ENCODE measurements at places on chromosomes 1 and 21.
A peak's percentile ranks its signal among the peaks of the same experiment; 100 is the strongest.

GRCh38 chr1:177355575-177355974, 184.8 kb downstream of the BRINP2 start:
- DNase-seq, result no peak

DNA sequence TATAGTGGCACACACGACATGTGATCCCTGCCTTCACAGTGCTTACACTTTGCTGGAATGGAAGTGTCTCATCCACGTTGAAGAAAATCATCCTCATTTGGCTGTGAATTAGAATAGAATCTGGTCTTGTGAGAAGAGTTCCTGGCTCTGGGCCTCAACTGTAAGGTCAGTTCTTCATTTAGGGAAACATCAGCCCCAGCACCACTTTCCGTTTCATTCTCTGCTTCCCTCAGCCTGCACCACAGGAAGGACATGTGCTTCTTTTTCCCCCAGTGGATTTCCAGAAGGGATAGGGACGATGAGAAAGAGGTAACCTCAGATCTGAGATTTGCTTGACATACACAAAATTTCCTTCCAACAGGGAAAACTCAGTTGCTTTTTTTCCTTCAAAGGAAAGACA, 3.7 kb upstream of the ALX3 start:
- no peak for DNase-seq

DNA sequence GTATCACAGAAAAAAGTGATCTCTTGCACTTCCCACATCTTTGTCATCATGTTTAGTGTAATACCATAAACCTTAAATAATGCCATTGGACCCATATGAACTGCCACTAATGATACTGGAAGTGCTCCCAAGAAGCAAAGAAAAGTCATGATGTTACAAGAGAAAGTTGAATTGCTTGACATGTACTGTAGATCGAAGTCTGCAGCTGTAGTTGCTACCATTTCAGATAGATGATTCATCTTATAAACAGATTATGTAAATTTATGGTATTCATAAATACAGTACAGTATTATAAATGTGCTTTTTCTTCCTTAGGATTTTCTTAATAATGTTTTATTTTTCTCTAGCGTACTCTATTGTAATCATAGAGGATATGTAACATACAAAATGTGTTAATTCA, 30.1 kb upstream of the LAMC2 start:
- no peak for DNase-seq

- DNase-seq, result no peak
These were observed 72.8 kb upstream of the CD1D start for GRCh38 chr1:158107916-158108315.

DNA sequence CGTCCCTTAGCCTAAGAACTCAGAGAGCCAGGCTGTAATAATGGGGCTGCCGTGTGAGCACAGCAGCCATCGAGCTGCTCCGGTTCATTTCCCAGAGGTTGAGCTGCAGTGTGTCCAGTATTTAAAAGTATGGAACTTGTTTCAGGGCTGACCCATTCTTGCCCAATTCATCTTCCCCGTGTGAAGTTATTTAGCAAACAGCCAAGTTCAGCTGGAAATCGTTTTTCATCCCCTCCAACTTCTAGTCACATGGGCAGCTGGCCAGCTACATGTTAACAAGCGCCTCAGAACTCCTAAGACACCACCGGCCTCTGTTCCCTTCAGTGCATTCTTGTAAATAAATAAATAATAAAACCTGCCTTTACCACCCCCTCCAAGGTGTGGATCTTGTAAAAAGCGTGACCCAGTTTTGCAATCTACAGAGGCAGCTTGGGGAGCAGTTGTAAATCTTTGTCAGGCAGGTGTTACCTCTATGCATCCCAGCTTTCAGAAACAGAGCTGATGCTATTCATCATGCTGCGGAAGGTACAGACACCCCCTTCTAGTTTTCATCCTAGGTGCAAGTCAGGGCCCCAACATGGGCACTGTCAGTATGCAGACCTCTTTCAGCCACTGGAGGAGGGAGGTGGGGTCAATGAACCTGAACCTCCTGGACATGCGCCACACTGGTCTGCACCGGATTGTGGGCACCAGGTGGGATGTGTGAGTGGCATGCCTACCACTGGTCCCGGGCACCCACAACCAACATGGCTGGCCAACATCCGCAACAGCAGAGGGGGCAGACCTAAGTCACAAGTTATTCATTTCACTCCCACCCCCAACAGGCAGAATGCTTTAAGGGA, 18.7 kb upstream of the KNCN start:
- DNase-seq, result no peak

- no peak for DNase-seq
These were observed 17.3 kb upstream of the PIGM start for GRCh38 chr1:160049101-160049500.

DNA sequence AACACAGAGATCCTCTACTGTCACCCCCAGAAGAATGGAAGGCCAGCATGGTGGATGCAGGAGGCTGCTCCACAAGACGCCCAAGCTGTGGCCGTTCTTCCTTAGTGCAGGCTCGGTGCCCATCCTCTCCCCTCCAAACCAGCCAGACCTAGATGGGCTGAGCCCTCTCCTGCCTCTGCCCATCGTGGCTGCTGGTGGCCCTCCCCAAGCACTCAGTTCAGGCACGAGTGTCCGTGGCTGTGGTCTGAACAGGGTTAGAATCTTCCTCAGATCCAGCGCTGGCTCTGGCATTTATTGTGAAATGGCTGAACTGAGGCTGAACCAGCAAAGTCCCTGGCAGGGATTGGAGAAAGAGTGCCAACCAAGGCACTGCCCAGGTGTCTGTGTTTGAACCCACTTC, 59.5 kb downstream of the TRIM11 start:
- no peak for DNase-seq

- DNase-seq, result peak; percentile 37
These were observed 10.7 kb downstream of the CLCNKA start for GRCh38 chr1:16032388-16033102.

DNA sequence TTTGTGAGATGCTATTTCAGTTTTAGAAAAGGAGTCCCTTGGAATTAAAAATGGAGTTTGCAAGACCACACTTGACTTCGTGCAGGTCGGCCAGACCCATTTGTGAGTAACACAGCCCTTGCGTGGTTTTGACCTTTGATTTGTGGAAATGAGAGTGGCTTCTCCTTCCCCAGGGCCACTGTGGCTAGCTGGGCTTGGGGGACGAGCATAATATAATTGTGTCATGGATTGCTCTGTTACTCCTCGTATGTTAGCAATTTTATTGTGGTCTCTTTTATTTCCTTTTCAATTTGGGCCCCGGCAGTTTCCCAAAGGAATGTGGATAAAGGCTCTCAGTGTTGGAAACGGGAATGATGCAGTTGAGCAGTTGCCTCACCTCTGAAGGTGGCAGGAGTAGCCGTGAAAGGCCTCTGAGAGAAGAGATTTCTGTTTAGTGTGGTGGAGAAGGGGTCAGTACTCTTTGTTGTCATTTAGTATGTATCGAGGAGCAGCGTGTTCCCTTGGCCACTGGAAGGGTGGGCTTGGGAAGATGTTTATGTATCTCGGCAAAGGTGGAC, 194.6 kb downstream of the PBX1 start:
- DNase-seq, result no peak

DNA sequence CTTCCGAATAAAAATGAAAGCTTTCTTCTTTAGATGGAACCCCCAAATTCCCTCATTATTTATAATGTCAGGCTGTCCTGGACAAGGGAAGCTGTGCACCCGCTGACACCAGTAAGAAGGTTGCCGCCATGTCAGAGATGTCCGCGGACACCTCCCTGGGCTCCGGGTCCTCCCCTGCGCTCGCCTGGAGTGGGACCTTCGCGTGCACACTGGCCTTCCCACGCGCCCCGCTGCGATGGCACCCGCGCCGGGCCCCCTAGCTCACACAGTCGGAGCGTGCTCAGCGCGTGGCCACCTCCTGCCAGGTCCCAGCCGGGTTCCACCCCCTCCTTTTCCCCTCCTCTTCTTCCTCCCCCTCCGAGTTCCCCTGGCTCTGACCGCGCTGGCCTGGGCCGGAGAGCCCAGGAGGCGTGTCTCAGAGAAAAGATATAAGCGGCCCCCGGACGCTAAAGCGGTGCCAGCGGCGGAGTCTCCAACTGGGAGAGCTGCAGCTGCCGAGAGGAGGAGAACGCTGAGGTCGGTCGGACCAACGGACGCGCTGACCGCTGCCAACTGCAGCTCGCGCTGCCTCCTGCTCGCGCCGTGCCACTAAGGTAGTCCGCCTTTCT, at the start of gene G0S2:
G0S2 (plus strand) TSS at position 456 of the 608 bp plus-strand sequence. CDS start 273 bp downstream, outside the sequence.
- DNase-seq, result peak; percentile 34

- DNase-seq, result no peak
These were observed 14.0 kb downstream of the ETS2 start for GRCh38 chr21:38819719-38820159.

GRCh38 chr1:57311411-57311810, 112.4 kb downstream of the DAB1 start:
- DNase-seq, result no peak

GRCh38 chr1:200314085-200314750, 95.6 kb downstream of the ZNF281 start:
- no peak for DNase-seq

GRCh38 chr1:225508538-225509375, 80.9 kb upstream of the LBR start:
- DNase-seq, result no peak

DNA sequence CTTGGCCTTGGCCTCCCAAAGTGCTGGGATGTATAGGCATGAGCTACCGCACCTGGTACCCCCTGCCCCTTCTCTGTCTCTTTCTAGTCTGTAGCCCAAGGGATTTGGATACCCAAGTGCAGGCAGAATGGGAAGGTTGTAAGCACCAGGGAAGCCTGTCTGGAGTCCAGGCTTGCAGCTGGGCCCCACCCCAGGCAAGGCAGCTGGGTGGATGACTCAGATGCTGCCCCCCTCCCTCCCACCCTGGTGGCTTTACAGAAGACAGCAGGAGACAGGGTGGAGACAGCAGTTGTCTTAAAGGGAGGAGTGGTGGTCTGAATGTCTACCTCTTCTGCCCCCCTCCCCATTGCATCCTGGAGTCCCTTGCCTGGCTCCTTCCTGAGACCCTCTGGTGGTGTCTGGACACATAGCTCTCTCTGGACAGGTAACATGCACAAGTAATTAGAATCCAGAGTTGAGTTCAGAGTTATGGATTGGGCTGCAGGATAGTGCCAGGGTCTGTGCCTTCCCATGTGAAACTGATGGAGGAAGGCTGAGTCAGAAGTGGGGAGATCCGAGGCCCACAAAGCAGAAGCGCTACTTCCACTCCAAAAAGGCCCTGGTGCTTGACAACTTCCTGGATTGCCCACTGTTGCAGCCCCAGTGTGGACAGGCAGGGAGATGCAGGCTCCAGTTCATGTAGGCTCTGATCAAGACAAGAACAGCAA, 5.1 kb downstream of the LMNA start:
- no peak for DNase-seq

DNA sequence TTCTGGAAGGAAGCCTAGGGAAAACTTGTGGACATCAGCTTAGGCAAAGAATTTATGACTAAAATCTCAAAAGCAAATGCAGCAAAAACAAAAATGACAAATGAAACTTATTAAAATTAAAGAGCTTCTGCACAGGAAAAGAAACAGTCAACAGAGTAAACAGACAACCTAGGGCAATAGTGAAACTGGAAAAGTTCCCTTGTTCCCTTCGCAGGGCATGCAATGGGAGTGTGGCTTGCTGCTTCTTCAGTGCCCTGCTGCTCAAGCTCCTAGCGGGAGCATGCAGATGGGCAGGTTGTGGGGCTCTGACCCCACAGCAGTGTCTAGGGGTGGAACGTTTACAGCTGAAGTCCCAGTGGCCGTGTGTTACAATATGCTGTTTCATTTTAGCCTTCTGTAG, 1797.4 kb downstream of the NCAM2 start:
- DNase-seq, result no peak

GRCh38 chr1:223421025-223421424, 27.8 kb downstream of the CCDC185 start:
- DNase-seq, result no peak

- DNase-seq, result peak; percentile 36
These were observed 2.8 kb upstream of the SPSB1 start for GRCh38 chr1:9289711-9290485.

- no peak for DNase-seq
These were observed 312.1 kb downstream of the DSCAM start for GRCh38 chr21:40534886-40535285.

- DNase-seq, result no peak
These were observed 19.6 kb downstream of the CLIC4 start for GRCh38 chr1:24764848-24765247.

DNA sequence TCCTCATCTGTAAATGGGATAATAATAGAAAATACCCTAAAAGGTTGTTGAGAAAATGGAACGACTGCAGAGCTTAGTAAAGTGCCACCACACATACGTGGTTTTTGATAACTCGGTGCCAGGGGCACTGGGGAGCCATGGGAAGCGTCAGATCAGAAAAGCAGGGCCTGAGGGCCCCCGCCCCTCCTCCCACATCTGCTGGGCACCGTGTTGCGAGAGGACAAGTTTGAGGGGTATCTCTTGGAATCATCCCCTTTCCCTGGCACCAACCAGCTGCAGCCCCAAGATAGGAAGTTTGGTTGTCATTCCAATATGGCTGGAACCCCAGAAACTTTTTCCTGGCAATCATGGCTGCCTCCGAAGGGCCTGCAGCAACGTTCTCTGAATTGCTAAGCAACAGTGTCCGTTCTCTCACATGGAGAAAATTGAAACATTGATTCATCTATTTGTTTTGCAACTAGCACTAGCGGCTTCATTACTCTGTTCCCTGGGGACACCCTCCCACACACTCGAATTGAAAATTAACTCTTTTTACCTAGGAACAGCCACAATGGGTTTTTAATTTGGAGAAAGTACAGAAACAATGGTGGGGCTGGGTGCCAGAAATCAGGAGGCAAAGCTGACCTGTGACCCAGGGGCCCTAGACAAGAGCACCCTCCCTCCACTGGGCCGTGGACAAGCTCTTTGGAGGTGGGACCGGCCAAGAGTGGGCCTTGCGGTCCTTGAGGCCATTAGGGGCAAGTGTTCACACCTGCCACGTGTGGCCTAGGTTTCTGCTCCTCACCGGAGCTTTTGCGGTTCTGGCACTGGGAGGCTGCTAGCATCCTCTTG, 190.0 kb upstream of the VAMP3 start:
- DNase-seq, result no peak

- no peak for DNase-seq
These were observed 7.2 kb downstream of the ADPRS start for GRCh38 chr1:36095760-36096405.

GRCh38 chr1:154441241-154441888, 36.2 kb downstream of the IL6R start:
- no peak for DNase-seq

GRCh38 chr21:39525129-39525528, 73.4 kb downstream of the SH3BGR start:
- no peak for DNase-seq

- no peak for DNase-seq
These were observed 32.9 kb downstream of the RASAL2 start for GRCh38 chr1:178126741-178127185.

- no peak for DNase-seq
These were observed 18.4 kb downstream of the CEP170 start for GRCh38 chr1:243236604-243237252.
